NCI-H1105 (cell line): ENCODE measurements at places on chromosomes 5 and 9.

- DNase-seq: no peak
Observed at GRCh38 chr9:84781931-84782866, 112.7 kb downstream of the NTRK2 start.

DNA sequence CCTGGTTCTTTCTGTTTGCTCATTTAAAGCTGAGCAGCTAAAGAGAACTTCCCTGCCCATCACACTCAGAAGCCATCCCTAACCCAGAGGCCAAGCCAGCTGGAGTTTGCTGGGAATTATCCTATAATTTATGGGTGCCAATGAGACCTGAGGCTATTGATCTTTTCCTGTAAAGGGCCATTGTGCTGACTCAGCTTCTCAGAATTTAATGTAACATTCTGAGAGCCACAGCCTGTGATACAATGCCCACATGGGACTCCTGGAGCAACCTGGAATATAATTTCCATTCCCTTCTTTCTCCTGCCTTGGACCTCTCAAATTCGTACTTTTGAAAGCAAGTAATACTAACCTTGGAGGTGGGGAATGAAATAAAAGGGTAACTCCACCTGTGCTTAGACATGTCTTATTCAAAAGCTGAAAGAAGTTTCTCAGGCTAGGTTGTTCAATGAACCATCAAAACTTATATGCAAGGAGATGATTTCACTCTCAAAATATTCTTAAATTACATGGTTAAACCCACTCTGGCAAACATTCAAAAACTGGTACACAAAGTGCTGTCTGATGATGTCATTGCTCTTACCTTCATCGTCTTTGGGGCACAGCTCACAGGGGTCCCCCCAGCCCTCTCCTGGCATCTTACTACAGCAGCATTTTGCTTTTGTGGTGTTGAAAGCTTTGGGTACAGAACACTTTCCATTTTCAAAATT, 206.7 kb downstream of the SLC12A2 start:
- no peak for DNase-seq

- no peak for DNase-seq
Observed at GRCh38 chr5:142296914-142297417, 27.9 kb downstream of the SPRY4 start.

DNA sequence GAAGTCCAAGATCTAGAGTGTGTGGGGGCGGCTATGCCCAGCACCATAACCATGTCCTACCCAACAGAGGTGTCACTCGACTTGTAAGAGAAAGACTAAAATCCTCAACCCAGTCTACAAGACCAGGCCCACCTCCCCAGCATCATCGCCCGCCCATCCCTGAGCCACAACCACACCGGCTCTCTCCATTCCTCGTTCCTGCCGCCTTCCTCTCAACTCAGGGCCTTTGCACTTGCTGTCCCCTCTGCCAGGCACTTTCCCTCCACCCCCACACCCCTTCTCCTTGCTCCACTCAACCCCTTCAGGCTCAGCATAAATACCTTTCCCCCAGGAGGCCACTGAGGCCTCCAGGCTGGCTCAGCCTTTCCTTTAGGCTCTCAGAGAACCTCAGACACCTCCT, 69.3 kb downstream of the PAX5 start:
- DNase-seq: no peak

GRCh38 chr9:37369671-37370070, 52.8 kb upstream of the GRHPR start:
- no peak for DNase-seq
